ENCODE measurements at places on chromosomes 7 and 10.
A peak's percentile ranks its signal among the peaks of the same experiment; 100 is the strongest.

GRCh38 chr7:73350306-73351068 lies 22.5 kb downstream of the FKBP6 start:
- no peak for DNase-seq

- no peak for DNase-seq
These were observed 30.6 kb upstream of the FIGNL1 start for GRCh38 chr7:50480797-50481196.

DNA sequence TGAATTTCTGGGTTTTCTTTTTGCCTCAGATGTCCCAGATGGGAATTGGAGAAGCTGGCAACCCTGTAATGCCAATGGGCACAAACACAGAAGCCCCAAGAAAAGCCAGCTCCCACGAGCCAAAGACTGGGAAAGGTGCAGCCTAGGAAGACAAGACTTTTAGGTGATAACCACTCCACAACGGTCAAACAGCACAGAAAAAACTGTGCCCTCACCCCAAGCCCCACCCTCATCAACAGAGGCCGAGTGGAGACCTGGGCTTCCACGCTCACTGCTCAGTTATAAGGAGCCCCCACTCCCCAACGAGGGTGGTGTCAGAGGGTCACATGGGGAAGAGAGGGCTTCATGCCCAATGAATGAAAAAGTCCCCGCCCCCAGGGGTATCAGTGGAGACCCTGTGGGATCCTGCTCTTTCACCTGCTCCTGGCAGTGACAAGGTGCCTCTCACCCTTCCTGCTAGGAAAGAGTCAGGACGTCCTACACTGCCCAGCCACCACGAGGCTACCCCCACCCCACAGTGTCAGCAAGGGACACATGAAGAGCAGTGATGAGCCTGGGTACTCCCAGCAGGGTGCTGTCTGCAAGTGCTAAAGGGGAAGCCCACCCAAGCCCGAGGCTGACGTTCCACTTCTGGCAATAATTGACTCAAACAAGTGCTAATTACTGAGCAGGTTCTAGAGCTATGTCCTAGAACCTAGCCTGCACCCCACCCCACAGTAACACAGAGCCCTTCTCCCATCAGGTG lies 8.3 kb downstream of the TMEM273 start:
- no peak for DNase-seq

GRCh38 chr10:71985542-71986250 lies 21.5 kb downstream of the CHST3 start:
- DNase-seq: no peak

GRCh38 chr10:67793313-67793712 lies 44.7 kb downstream of the DNAJC12 start:
- no peak for DNase-seq

- DNase-seq: no peak
These were observed 15.1 kb upstream of the CUBN start for GRCh38 chr10:17144757-17145156.

DNA sequence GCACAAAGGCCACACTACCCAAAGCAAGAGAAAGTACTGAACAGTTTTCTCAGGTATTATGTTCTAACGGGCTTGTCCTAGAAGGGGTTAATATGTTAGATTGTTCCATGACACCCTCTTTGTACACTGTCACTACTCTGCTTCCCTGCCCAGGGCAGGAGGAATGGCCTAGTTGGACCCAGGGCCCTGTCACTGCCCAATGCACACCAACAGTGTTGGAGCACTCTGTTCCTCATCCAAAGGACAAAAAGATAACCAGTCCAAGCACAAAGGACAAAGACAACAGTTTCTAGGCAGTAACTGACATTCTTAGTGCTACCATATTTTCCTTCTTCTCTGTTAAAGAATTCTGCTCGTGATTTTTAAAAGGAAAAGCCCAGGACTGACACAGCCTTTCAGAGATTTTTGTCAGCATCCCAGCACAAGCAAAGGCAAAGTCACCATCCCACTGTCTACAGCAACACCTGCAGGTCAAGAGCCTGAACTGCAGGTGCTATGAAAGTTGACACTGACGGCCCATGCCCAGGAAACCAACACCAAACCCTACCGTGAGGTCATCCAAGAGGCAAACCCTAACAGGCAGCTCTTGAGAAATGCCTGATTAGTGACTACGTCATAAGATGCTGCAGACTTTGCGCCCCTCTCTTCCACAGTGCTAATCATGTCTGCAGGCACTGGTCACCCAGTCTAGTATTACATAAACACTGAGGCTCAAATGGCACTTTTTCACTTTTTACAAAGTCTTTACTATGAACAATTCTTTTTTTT lies 13.2 kb downstream of the NUDCD3 start:
- DNase-seq: peak; percentile 45

- DNase-seq: no peak
These were observed 134.5 kb downstream of the NRBF2 start for GRCh38 chr10:63267414-63268148.

GRCh38 chr7:50656141-50656895 lies 91.1 kb upstream of the DDC start:
- DNase-seq: no peak

- DNase-seq: no peak
These were observed 56.0 kb downstream of the KAT6B start for GRCh38 chr10:74882427-74882826.

DNA sequence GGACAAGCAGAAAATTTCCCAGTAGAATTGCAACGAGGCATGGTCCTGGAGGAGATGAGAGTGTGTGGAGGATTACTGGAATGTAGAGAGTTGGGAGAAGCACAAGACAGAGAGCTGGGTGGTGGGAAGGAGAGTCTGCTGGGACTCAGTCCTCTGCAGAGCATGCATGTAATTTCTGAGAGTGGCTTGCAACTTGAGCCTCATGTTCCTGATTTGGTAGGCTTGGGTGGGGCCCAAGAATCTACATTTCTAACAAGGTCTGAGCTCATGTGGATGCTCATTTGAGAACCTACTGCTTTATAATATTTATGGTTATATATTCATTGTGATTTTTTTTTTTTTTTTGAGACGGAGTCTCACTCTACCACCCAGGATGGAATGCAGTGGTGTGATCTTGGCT lies 317.9 kb upstream of the COBL start:
- DNase-seq: no peak

DNA sequence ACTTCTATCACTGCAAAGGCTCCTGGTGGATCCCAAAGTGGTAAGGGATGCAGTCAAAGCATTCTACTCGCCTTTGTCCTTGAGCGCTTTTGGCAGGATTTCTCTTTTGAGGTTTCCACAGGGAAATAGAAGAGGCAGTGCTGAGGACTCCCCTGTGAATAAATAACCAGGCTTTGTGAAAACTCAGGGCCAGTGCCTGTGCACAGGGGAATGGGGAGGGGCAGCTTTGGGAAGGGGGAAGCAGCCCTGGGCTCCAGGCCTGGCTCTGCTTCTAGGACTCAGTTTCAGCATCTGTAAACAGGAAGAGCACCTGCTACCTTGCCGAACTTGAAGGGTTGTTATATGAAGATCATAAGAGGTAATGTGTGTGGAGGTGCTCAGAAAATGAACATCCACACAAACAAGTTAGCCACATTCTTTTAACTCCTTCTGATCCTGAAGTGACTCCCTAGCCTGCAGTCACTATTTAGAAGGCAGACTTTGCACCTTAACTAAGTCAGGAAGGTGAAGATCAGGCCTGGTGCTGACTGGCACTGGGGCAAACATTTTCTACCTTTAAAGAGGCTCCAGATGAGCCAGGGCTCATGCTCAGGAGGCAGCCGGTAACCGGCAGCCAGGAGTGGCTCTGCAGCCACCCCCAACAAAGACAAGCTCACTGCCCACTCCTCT lies 22.5 kb upstream of the MMP21 start:
- DNase-seq: no peak

- DNase-seq: no peak
These were observed 232.7 kb downstream of the PHF14 start for GRCh38 chr7:11206177-11206899.

DNA sequence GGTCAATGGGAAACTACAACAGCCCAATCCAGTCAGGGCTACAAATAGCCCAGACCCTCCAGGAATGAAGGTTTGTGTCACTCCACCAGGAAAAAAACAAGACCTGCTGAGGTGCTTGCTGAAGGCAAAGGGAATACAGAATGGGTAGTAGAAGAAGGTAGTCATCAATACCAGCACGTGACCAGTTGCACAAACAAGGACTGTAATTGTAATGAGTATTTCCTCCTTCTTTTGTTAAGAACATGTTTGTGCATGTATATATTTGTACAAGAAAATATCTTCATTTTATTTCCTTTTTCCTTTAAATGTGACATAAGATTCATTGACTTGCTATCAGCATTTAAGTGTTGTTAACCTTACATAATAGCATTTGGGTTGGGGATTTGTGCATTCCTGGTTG lies 229.3 kb downstream of the IMMP2L start:
- DNase-seq: no peak

- DNase-seq: no peak
These were observed 315.5 kb downstream of the PTPRN2 start for GRCh38 chr7:158272091-158272490.

DNA sequence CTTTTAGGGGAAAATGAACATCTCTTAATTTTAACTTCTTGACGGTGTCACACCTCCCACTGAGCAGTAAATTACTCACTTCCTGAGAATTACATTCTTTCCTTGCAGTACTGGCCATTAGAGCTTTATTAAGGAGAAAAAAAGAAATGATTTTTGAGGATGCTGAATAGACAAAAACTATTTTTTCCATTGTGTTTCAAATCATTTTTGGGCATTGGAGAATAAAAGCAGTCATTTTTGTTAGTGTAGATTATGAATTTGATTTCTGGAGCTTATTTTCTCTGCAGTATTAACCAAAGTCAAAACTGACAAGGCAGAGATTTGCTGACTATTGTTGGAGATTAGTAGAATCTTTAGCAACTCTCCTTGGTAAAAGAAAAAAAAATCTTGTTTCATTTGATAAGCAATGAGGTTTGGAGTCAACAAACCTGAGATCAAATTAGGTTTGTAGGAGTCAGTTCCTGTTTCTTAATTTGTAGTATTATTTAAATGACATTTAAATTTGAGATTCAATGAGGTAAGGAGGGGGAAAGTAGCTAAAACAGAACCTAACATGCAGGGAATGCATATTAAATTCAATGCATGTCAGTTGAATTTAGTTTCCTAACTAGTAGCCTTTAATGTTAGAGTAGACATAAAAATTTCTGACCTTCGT lies 70.6 kb downstream of the AP3M1 start:
- DNase-seq: no peak

- DNase-seq: no peak
These were observed 320.2 kb downstream of the ELMO1 start for GRCh38 chr7:37128327-37129034.

GRCh38 chr7:131546583-131547141 lies 9.8 kb downstream of the PODXL start:
- DNase-seq: no peak

DNA sequence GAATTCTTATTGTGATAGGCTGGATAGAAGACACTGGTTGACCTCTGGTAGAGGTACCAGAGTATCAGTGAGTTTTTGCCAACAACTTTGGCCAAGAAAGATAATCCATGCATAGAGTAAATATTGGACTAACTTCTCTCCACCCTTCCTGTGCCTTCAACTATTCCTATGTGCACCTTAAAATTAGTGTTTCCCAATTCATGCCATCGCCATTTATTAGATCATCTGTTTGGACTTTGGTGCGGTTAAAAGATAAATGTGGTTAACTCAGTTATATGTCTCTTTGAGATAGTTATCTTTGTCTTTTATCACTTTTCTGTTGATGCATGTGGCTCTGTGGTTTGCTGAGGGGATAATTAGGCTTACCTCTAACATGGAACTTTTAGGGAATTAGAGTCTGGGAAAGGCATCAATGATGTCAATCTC lies 4.6 kb downstream of the PAPSS2 start:
- DNase-seq: no peak

DNA sequence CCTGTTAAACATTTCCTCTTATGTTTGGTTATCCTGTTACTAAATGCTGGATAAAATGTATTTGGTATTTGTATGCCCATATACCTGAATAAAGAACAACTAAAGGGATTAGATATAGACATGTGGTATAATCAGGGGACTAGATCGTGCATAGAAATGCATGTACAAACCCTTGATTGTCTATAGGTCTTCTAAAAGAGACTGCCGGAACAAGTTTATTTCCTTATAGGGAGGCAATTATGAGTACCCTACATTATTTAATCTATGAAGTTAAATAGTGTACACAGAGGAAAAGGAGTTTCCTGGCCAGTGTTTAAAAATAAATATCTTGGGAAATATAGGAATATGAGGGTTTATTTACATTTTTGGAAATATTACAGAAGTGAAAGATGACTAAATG lies 44.6 kb downstream of the CCSER2 start:
- no peak for DNase-seq

Measured in NCI-H345 (cell line).